Activated naive CD4-positive, alpha-beta T cell treated with anti-CD3 and anti-CD28 coated beads for 36 hours (primary cell): ENCODE measurements at places on chromosomes 2 and 18.

DNA sequence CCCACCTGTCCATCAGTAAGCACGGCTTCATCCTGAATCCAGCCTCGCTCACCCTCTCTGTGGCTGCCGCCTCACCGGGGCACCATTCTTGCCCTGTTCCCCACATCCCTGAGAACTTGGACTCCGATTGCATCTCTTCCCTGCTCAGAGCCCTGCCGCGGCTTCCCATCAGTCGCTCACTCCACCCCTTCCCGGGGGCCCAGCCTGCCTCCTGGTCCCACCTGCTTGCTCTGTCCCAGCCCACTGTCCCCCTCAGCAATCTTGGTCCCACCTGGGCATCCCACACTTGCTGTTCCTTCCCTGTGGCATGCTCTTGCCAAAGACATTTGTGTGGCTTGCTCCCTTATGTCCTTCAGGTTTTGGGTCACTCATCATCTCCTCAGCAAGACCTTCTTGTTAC lies 56.3 kb downstream of the GREB1 start:
- no peak for DNase-seq

- DNase-seq: no peak
Measured at GRCh38 chr2:40218679-40219078, 233.2 kb downstream of the SLC8A1 start.

DNA sequence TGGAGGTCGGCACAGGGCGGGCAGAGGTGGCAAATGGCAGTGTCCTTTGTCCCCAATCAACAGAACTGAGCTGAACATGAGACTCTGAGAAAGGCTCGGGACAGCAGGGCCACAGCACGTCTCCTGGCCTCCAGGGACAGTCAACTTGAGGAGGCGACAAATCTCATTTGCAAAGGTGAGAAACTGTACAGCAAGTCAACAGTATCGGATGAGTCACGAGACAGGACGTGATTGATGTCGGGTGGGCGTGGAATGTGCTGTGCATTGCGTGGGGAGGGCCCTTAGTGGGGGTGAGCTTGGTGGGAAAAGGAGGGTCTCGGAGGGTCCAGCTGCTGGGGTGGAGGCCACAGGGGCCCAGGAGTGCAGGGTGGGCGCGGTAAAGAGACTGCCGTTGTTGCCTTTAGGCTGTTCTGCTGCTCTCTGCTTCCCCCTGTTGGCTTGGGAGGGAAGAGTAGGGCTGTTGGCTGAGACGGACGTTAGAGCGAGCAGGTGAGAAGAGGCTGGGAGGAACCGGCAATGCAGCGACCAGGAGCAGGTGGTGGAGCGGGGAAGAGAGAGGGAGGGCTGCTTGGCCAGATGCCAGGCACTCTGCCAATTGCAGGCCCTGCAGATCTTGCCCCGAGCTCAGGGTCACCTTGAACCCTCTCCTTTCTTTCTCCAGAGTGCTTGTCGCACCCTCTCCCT lies 164.3 kb downstream of the BCL2 start:
- peak; percentile 93 for DNase-seq

GRCh38 chr2:105509269-105510086 lies 110.6 kb upstream of the FHL2 start:
- no peak for DNase-seq

GRCh38 chr18:11689669-11690565 lies 853 bp downstream of the GNAL start:
- DNase-seq: peak; percentile 6

GRCh38 chr2:111200333-111200881 lies 79.7 kb downstream of the BCL2L11 start:
- no peak for DNase-seq

- no peak for DNase-seq
Measured at GRCh38 chr18:53004798-53005197, 664.8 kb downstream of the DCC start.
